Stimulated activated CD4-positive, alpha-beta T cell treated with anti-CD3 and anti-CD28 coated beads, Interleukin-1b, Interleukin-23, amount 100 ng/mL, for 1 hour (primary cell): ENCODE measurements at places on chromosomes 12 and 14.

GRCh38 chr14:33917661-33918060 lies 33.2 kb downstream of the EGLN3 start:
- DNase-seq = no peak

DNA sequence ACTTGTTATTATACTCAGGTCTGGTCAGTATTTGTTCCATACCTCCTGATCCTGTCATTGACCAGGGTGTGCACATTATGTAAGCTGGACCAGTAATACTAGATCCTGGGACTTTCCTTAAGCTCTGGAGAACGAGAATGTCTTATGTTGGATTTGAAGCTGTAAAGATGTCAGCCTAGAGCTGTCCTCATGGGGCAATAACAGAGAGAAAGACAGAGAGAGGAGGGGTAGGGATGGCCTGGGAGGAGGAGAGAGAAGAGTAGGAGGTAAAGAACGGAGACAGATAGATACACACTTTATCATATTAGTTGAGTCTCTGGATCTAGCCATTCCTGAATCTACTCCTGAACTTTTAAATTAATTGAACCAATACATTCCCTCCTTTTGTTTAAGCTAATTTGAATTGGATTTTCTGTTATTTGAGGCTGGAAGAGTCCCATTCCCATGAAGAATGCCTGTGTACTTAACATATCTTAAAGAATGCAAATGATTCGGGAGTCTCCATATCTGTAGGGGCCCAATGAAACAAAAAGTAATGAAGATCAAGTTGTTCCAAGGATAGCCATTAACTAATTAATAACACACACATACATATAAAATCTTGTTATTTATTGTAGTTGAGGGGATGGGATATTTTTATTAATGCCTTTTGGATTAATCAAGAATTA lies 55.9 kb downstream of the PLEKHA5 start:
- no peak for DNase-seq

GRCh38 chr12:45546545-45546944 lies 183.0 kb upstream of the ARID2 start:
- no peak for DNase-seq

- DNase-seq = no peak
Observed at GRCh38 chr14:92997343-92998061, 74.6 kb downstream of the CHGA start.

DNA sequence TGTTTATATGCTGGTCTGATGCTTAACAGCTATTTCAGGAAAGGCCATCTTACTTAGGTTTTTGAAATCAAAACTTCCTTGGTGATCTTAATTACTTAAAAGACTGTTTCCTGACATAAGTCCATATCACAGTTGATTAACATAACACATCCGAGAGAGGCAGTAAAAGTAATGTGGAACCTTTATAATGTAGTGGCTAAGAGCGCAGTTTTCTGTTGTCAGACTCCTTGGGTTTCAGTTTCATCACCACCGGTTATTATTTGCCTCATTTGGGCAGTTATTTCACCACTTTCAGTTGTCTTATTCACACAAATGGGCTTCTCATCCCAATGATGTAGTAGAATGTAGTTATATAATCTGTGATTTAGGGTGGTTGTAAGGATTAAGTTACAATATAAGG lies 30.9 kb downstream of the TBC1D15 start:
- no peak for DNase-seq

DNA sequence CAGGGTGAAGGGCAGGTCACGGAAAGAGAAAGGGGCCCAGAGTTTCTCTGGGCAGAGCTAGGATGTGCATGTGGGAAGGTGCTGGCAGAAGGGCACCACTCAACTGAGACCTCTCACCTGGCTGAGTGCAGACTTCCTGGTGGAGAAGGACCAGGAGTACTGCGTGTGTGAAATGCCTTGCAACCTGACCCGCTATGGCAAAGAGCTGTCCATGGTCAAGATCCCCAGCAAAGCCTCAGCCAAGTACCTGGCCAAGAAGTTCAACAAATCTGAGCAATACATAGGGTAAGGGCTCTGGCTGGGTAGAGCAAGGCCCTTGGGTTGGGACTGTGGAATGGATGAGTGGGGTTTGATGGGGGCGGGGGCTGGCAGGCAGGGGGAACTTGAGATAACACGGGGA lies 5.4 kb upstream of the SMARCD1 start:
- no peak for DNase-seq

DNA sequence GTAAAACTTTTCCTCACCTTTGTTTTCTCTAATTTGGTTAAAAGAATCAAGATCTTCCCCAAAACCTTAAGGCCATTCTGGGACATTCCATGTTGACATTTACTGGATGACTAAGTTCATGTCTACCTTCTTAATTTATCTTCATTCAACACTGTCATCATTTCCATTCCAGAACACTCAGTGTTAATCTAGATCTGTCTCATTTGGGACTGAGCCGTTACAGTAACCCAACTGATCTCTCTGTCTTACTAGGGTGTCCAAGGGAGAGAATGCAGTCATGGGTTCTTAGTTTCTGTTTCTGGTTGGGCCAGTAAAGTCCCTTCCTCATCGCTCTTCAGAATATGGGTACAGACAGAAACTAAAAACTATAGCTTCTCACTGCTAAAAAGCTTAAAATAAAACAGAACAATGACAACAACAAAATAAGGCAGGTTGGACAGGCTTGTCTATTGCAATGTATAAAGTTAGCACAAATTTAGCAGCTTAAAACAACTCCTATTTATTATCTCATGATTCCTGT lies 144.8 kb downstream of the ASCL1 start:
- DNase-seq = no peak

DNA sequence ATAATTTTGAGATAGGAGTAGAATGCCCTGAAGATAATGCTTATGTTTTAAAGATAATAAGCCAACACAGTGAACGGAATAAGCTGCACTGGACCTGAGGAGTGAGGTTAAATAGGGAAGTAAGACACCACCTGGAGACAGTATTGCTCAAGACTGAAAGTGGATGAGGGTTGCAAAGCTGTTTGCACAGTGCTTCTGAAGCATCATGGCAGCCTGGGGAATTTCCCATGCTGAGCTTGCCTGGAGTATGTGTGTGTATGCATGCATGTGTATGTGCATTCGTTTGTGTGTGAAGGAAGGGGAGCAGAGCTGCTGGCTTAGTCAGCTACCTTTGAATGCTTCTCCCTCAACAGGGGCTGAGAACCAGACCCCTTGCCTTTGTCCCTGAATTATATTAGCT lies 35.8 kb downstream of the BHLHE41 start:
- DNase-seq = no peak

GRCh38 chr12:12891080-12891880 lies at the start of gene GPRC5A:
Gene GPRC5A (plus strand): TSS chr12:12891562. CDS start chr12:12908250, 16,688 bp downstream.
- DNase-seq = no peak
